Hair follicle dermal papilla cell (primary cell): ENCODE measurements at places on chromosomes 2 and 18. TPM values are rescaled to one million over a fixed set of nuclear protein-coding genes. Genes with fewer than 3 reads are reported as not detected.

The TANC1 gene
- 34.7 and 40.4 TPM in 2 replicates for total RNA-seq

The FEV gene
- total RNA-seq = not detected in 2 replicates

The MDH1B gene
- 1.2 and 1.8 TPM in 2 replicates for total RNA-seq

The GALNT5 gene
- 48.7 and 52.6 TPM in 2 replicates for total RNA-seq

The GALNT13 gene
- 0.12 and 0.16 TPM in 2 replicates for total RNA-seq

The ASPRV1 gene
- 0.12 and 0.32 TPM in 2 replicates for total RNA-seq

The PLEK gene
- not detected in 2 replicates for total RNA-seq
